Stomach (tissue), 19 donors: ENCODE measurements at places on chromosomes 6 and 20. TPM values are rescaled to one million over a fixed set of nuclear protein-coding genes. Genes with fewer than 3 reads are reported as not detected.

DNA sequence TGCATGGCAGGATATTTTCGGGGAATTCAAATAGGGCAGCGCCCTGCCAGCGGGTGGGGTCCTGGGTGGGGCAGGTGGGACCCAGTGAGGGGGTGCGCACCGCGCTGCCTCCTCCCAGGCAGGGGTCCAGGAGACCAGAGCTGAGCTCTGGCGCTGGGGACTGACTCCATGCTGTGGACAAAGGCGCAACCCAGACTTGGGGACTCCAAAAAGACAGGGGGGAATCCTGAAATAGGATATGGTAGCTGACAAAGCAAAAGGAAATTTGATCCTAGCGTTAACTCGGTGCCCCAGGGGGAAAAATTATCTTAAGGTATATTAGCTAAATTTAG, 23.6 kb downstream of the TFAP2A start:
- no peak for DNase-seq

GRCh38 chr6:159720708-159721107, 6.6 kb upstream of the WTAP start:
- DNase-seq, result peak; percentile 79

Gene KHDC1L
- not detected for total RNA-seq

Gene OPN5
- total RNA-seq, result not detected

- DNase-seq, result no peak
Measured at GRCh38 chr6:153424719-153425400, 293.8 kb upstream of the RGS17 start.

DNA sequence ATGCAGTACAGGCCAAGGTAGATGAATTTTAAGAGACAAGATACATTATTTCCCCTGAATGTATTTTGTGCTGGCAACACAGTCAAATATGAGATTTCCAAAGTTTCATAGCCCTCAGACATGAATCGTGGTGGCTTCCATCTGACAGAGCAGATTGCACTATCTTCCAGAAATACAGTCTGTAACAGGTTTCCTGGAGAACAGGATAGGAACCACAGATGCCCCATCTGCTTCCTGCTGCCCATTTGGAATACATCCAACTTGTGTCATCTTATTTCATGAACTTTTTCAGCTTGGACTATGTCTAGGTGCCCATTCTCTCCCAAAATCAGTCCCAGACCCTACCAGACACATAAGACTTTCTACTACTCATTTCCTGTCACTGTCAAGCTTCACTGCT, 426.0 kb downstream of the KIF16B start:
- no peak for DNase-seq

Gene TSHZ2
- 13.2 TPM for total RNA-seq

GRCh38 chr20:48679599-48679998, 148.2 kb downstream of the PREX1 start:
- no peak for DNase-seq

- DNase-seq, result no peak
Measured at GRCh38 chr20:1854246-1854645, 41.0 kb upstream of the SIRPA start.

DNA sequence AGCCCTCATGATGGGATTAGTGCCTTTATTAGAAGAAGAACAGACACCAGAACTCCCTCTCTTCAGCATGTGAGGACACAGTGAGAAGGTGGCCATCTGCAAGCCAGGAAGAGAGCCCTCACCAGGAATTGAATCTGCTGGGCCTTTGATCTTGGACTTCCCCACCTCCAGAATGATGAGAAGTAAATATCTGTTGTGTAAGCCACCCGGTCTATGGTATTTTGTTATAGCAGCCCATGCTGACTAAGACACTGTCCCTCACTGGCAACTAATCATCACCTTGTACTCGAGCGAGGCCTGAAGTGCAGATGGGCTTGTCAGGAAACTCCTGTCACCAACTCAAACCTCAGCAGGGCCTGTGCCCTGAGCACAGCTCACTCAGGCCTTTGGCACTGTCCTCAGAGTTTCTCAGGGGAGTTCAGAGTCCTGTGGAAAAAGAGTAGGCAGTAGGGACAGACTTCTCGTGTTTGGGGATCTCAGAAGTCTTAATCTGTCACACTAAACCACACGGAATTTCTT, 62.0 kb downstream of the UST start:
- no peak for DNase-seq

- no peak for DNase-seq
Measured at GRCh38 chr6:55184782-55185530, 10.6 kb downstream of the HCRTR2 start.

Gene TGM3
- not detected for total RNA-seq

Gene PTCRA
- total RNA-seq, result not detected

DNA sequence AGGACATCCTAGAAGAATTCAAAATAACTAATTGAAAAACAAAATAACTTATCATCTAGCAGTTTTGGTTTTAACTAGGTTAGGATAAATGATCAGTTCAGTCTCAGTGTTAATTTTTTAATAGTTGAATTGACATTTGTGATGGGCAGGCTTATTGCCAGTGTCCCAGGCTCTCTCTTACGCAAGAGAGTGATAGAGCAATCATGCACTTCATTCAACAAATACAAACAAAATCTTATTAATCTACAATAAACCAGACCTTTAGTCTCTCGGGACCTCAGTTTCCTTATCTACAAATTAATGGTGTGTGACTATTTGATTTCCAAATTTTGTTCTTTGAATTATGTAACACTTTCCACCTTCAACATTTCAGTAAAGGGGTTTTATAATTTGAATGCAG, 385.9 kb upstream of the JAG1 start:
- no peak for DNase-seq

DNA sequence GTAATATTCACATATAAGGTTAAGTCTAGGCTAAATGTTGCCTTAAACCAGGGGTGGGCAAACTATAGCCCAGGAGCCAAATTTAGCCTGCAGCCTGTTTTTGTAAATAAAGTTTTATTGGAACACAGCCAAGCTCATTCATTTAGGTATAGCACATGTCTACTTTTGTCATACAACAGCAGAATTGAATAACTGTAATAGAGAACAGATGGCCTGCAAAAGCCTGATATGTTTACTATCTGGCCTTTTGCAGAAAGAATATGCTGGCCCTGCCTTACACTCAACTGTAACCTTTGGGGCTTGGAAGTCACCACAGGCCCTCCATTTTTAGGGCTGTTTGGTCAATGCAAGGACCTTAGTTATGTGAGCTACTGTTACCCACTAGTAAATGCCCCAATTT, 17.7 kb upstream of the BCLAF1 start:
- no peak for DNase-seq

- DNase-seq, result peak; percentile 26
Measured at GRCh38 chr6:45483021-45483420, 105.3 kb upstream of the SUPT3H start.

- no peak for DNase-seq
Measured at GRCh38 chr6:111204305-111204704, 117.0 kb downstream of the SLC16A10 start.

Gene HTR1B
- total RNA-seq, result not detected

Gene NPBWR2
- not detected for total RNA-seq

Gene MYCT1
- total RNA-seq, result 0.29 TPM

- peak; percentile 89 for DNase-seq
Measured at GRCh38 chr20:49583669-49584417, 15.9 kb upstream of the PTGIS start.

Gene ECT2L
- total RNA-seq, result not detected

DNA sequence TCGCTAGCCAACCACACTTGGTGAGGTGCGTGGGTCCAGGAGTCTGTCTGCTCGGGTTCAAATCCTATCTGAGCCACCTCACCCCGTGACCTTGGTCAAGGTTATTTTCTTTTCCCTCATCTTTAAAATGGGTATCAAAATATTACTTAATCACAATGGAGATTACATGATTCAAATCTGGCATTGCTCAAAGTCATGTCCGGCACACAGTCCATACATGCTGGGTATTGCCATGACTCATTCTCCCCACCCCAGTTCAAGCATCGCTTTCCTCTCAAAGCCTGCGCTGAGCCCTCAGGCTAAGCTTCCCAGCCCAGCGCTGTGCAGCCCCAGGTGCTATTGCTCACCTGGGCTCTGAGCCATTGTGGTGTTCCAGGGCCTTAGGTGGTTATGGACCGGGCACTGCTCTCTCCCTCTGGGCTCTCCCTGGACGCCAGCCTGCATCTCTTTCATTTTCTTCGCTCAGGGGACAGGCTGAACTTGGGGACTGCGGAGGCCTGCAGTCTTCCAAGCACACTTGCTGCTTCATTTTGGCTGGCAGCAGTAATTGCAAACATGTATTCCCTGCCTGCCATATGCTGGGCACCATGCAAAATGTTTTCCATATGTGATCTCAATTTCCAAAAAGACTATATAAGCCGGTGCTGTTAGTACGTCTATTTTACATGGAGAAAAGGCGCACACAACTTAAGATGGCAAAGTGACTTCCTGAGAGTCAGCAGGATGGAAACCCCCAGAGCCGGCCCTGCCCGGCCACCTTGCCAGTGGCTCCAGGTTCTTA, 27.3 kb downstream of the WRNIP1 start:
- no peak for DNase-seq

DNA sequence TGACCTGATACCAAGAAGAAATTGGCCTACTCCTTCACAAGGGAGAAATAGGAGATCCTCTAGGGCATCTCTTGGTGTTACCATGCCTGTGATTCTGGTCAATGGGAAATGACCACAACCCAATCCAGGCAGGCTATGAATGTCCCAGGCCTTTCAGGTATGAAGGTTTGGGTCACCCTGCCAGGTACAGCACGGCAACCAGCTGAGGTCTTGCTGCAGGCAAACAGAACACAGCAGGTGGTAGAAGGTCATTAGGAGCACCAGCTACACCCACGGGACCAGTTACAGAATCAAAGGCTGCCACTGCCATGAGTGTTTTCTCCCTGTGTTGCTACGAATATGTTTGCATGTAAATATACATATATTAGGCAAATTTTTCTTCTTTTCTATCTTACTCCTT, 202.3 kb downstream of the ERMARD start:
- DNase-seq, result peak; percentile 24

GRCh38 chr20:60506061-60506460, 547.8 kb downstream of the CDH26 start:
- DNase-seq, result no peak

Gene MYH7B
- 0.58 TPM for total RNA-seq

Gene RBM12
- total RNA-seq, result 57.5 TPM

DNA sequence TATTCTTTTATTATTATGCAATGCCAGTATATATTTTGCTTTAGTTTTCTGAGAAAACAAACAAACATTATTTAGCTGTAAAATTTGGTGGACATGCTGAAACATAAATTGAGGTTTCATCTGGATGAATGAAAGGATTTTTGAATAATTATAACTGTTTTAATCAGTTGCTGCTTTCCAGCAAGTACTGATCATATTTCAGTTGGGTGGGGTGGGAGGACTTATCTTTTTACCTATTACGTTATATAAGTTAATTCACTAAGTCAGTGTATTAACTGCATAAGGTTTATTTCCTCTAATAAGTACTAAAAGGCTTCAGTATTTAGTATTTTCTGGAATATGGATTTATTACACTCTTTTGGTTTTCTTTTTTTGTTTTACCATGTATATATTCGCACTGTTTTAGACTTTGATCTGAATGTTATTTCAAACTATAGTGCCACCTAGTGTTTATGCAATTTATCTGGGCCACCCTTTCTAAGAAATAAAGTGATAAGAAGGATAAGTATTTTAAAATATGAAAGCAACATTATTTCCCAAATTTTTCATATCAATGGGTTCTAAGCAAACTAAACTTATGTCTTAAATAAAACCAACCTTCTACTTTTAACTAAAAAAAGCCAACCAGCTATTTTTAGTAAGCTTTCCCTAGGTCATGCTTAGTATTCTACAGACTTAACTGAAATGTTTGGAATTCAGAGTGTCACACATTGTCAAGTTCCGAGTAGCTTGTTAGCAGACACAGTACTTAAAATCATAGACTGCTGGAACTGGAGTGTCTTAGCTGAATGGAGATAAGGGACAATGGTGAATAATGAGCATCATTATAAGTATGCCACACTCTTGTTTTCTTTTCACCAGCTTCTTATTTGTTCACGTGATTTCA, 105.4 kb upstream of the MCHR2 start:
- peak; percentile 35 for DNase-seq

DNA sequence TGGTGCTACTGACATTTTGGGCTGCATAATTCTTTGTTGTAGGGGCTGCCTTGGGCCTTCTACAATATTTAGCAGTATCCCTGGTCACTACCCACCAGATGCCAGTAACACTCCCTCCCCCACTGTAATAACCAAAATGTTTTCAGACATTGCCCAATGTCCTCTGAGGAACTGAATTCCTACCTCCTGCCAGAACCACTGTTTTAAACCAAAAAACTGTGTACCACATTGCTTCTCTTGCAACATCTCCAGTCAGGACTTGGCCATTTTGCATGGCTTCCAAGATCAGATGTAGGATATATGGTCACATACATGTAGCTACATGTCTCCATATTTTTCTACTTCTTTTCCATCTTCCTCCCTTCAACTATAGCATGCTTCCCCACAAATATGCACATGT, 97.4 kb upstream of the IFNGR1 start:
- DNase-seq, result no peak

DNA sequence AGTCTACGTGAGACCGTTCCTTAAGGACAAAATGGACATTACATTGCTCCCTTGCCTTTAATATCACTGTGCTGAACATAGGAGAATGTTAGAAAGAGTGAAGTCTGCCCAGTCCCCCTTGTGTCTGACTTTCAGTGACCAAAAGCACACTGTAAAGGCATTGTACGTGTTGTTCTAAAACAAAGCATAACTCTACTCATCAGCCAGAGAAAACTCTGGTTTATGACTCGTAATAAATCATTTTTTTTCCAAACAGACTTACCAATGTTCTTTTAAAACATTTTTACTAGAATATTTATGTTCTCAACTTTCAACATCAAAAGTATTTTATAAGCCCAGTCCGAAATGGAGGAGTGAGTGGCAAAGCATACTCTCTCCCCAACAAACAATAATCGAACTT, 262.5 kb downstream of the GJA1 start:
- no peak for DNase-seq

Gene TUBB1
- total RNA-seq, result not detected

Gene ADAM33
- total RNA-seq, result 143 TPM

GRCh38 chr6:57089265-57089664, 723 bp upstream of the ZNF451 start:
- DNase-seq, result no peak

Gene RHAG
- not detected for total RNA-seq

DNA sequence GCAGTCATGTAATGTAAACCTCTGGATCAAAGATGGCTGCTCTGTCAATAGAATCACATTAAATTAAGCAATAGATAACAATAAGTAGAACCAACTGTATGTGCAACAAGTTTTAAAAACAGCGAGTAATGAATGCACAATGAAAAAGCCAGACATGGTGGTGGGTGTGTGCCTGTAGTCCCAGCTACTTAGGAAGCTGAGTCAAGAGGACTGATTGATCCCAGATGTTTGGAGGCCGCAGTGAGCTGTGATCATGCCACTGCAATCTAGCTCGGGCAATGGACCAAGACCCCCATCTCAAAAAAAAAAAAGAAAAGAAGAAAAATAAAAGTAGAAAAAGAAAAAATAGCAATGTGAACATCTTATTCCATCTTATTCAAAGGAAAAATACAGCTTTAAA, 558.7 kb upstream of the MMS22L start:
- DNase-seq, result no peak

GRCh38 chr20:3788685-3789155, 2.2 kb upstream of the CENPB start:
- DNase-seq, result no peak

GRCh38 chr6:147793871-147794643, 285.6 kb downstream of the SAMD5 start:
- DNase-seq, result no peak

Gene RGS17
- total RNA-seq, result 0.45 TPM
